GM18507 (cell line): ENCODE measurements at places on chromosomes 16 and 17.

- no peak for DNase-seq
Observed at GRCh38 chr16:51147776-51148677, 3.0 kb downstream of the SALL1 start.

DNA sequence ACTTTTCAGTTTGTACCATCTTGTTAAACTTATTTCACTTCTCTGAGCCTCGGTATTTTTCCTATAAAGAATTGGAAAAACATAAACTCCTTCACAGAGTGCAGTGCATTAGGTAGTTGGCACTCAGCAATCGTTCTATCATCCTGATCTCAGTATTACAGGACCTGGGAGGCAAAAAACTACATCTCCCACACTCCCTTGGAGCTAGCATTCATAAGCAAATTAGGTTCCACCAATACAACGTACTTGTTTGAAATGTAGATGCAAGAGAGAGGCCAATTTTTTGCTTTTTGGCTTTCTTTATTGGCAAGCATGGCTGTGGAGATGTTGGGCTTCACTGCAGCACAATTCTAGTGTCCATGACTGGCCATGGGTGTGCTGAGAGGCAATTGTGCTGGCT, 285.2 kb downstream of the CA10 start:
- DNase-seq = no peak

DNA sequence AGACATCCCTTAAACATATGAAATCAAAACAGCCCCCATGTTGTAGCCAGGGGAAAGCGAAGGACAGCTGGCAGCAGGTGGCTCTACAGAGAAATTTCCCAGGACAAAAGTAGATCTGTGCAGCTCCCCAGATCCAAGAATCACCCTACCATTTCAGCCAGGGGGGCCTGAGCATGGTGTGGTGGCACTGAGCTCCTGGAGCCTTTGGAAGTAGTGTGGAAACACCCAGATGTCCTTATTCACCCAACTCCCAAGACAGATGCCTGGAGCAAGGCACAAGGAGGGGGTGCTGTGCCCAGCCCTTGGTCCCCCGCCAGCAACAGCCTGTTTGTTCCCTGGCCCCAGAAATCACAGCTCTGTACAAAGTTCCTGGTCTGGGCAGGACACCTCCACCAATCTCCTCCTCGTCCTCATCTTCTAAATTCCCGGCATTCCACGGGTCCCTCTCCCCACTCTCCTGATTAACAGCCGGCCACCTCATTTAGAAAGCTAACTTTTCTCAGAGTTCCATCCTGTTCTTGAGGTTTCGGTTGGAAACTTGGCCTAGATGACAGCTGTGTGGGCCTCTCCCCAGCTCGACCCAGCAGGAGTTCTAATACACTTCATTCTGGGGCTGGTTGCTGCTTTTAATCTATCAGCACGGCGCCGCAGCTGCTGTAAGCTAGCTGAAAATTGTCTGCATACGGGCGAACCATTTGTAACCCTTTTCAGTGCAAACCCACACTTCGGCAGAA, 191.1 kb downstream of the C16orf78 start:
- DNase-seq = no peak

GRCh38 chr16:89924297-89924924, 1.3 kb downstream of the TUBB3 start:
- DNase-seq = no peak

- no peak for DNase-seq
Observed at GRCh38 chr16:11526655-11527350, 59.9 kb downstream of the LITAF start.

DNA sequence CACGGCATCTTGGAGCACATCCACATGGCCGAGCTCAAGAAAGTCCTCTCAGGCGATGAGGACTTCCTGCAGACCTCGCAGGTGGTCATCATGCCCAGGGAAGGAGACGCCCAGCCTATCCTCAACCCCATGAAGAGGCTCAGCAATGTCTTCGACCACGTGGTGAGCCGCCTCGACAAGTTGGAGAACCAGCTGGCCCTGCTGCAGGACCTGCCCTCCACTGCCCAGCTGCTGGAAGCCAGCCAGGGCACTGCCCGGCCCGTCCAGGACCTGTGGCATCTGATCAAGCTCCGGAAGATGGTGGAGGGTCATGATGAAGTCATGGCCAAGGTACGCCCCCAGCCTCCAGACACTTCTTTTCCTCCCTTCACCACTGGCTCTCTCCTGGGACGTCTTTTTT, 440 bp downstream of the C16orf96 start:
- DNase-seq = no peak

DNA sequence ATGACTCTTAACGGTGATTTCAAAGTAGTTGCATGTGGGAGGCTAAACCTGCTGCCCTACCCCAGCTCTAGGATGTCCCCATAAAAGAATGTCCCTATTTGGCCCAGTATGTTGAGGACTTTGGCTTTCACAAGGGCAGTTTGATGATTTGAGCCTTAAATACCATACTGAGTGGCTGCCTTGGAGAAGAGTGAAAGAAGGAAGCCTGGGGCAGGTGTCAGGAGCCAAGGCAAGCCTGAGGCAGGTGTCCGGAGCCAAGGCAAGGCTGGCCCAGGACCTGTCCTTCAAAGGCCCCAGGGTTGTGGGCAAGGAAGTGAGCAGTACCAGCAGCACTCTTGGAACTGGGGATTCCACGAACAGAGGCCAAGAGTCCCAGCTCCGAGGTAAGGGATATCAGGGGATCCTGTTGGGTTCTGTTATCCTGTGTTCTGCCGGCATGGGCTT, 18.6 kb downstream of the ST6GALNAC2 start:
- DNase-seq = no peak

- DNase-seq = no peak
Observed at GRCh38 chr16:62665269-62665668, 629.0 kb upstream of the CDH8 start.

- no peak for DNase-seq
Observed at GRCh38 chr16:84888450-84888849, 68.7 kb downstream of the CRISPLD2 start.

GRCh38 chr16:82701442-82701955, 74.7 kb downstream of the CDH13 start:
- DNase-seq = no peak

DNA sequence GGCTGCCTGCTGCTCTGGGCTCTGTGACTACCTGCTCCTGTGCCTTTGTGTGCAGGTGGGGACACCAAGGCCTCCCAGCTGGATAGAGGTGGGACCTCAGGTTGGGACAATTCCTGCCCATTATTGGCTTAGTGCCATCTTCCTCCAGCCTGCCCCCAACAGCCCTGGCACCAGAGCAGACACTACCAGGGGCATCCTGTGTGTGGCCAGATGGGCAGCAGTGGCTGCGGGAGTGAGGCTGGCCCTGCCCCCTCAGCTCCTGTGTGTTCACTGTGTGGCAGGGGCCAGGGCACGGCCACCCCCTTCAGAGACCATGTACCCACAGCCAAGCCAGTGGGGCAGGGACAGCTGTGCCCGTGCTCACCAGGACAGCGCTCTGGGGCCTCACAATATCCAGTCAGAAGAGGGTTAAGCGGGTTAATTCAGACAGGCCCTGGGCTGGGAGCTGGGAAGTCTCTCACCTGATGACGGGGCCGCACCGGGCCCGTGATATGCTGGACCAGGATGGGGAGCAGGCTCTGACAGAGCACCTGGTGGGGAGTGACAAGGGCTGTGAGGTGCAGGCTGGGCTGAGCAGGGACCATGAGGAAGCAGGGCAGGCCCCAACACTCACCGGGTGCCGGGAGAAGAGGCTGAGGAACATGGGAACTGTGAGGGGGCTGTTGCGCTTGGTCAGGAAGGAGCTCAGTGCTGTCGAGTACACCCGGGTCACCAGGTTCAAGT, 13.0 kb downstream of the MYBBP1A start:
- no peak for DNase-seq

- no peak for DNase-seq
Observed at GRCh38 chr16:79049040-79049439, 551.5 kb downstream of the MAF start.

DNA sequence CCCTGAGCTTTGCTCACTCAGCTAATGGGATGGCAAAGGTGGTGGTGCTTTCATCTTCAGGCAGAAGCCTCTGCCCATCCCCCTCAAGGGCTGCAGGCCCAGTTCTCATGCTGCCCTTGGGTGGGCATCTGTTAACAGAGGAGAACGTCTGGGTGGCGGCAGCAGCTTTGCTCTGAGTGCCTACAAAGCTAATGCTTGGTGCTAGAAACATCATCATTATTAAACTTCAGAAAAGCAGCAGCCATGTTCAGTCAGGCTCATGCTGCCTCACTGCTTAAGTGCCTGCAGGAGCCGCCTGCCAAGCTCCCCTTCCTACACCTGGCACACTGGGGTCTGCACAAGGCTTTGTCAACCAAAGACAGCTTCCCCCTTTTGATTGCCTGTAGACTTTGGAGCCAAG, 5.7 kb upstream of the MAPK8IP3 start:
- DNase-seq = no peak

GRCh38 chr17:11618861-11619566, 20.7 kb downstream of the DNAH9 start:
- no peak for DNase-seq
